ENCODE measurements at places on chromosomes 12 and 14.

DNA sequence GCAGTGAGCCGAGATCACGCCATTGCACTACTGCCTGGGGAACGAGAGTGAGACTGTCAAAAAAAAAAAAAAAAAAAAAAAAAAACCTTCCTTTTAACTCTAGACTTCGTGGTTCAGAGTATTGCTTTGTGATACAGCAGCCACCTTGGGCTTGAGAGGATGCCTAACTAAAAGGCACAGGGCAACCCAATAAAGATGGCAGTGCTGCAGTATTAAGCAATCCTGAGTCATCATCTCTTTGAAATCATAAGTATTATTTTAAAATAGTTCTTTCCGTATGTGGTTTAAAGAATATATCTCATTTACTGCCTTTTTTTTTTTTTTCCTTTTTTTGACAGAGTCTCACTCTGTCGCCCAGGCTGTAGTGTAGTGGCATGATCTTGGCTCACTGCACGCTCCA lies 116.1 kb downstream of the PLEKHA5 start:
- no peak for DNase-seq

GRCh38 chr12:17992002-17992656 lies 97.9 kb downstream of the RERGL start:
- DNase-seq = peak; percentile 1

DNA sequence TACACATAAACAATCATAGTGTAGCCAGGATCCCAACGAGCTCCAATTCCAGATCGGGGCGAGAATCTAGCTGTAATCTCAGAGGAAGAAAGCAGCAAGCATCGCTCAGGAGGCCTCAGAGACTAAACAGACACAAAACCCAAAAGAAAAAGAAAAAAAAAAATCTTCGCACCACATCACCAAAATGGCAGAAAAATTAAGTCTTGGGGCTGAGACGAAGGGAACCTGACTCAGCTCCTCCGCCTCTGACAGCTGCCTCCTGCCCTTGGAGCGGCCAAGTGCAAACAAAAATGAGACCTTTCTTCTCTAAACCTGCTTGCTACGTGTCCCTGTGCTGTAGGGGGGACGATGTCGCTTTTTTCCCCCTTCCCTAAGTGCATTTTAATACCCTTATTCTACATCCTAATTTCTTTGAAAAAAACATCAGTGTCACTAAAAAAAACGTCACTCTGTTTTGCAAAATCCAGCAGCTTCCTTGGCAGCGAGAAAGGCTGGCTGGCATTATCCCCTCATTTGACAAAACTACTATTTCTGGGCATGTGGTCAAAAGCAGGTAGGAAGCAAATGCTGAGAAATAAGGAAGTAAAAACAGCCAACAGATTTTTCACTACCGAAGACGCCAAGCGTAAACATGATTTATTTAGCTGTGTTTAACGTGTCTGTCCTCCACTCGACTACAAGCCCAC lies 30.5 kb downstream of the BCL11B start:
- DNase-seq = peak; percentile 66

DNA sequence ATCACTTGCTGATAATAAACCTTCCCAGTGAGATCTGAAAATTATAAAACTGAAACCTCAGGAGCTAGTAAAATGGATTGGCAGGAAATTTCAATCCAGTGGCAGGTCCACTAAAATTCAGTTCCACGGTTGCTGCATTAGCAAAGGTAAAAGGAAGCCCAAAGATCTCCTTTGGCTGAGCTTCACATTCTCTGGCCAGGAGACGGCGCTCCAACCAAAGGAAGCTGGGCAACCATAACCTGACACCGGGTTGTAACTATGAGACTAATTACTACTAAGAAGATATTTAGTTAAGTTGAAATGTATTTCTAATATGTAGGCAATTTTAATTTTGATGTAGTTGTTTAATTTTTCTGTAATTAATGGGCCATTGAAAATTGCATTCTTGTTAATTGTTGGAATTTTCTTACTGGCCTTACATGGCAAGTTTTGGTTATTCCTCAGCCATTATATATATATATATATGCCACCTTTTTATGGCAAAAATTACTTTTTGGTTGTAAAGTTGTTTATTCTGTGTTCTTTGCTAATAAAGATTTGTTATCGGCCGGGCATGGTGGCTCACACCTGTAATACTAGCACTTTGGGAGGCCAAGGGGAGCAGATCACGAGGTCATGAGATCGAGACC lies 17.0 kb downstream of the OR8S1 start:
- peak; percentile 12 for DNase-seq

GRCh38 chr14:70882776-70883492 lies 24.3 kb upstream of the PCNX1 start:
- no peak for DNase-seq

GRCh38 chr12:32921397-32921796 lies 24.8 kb upstream of the PKP2 start:
- DNase-seq = no peak

GRCh38 chr12:65123435-65124063 lies 2.4 kb upstream of the WIF1 start:
- peak; percentile 2 for DNase-seq

GRCh38 chr12:119288576-119288975 lies 46.0 kb upstream of the CCDC60 start:
- DNase-seq = no peak

GRCh38 chr12:48446161-48446776 lies 26.1 kb upstream of the ANP32D start:
- DNase-seq = no peak

DNA sequence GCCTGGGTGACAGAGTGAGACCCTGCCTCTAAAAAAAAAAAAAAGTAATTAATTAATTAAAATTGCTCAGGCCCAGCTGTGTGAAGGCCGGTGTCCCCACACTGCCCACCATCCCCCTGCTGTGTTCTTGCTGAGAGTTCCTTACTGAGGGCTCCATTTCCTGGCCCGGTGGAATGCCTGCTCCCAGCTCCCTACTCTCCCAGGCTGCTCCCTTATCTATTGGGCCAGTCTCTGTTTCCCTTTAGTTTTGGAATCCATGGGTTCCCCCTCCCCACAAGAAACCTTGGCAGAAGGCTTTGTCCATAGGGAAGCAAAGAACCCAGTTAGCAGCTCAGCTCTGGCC lies 19.0 kb downstream of the MLXIP start:
- DNase-seq = no peak

DNA sequence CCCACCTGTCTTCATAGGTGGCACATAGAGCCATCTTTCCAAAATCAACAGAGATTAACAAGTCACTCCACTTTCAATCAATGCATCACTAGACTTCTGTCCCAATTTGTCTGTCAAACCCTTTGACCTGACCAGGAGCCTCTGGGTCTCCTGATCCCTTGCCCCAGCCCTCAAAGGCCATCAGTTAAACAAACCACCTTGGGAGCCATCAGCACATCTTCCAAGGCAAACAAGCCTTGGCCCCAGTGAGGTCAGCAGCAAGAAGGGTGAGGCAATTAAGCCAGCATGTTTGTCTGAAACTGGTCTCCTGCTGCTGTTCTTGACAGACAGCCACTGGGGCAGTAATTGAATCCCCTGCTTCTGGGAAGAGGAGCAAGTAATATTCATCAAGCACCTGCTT lies 742.8 kb upstream of the TBX3 start:
- DNase-seq = no peak

DNA sequence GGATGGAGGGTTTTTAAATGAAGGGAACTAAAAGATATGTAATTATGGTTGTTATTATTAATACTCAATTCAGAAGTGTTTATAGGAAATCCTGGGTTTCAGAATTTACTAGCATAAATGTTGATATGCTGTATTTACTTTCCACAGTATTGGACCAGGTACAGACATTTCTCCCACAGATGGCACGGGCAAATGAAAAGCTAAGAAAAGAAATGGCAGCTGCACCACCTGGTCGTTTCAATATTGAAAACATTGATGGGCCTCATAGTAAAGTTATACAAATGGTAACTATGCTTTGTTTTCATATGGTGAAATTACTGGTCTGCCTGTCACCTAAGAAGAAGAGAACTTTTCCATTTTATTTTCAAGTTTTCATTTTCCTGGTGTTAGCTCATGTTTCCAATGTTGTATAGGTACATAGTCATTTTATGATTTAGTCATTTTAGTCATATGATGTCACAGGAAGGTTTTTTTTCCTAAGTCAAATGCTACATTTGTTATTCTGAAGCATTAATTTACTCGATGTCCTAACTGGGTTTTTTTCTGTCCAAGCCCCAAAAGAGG lies 5.5 kb downstream of the NOPCHAP1 start:
- no peak for DNase-seq

- no peak for DNase-seq
Measured at GRCh38 chr14:91754185-91754584, 22.3 kb upstream of the CATSPERB start.

GRCh38 chr12:19181666-19182426 lies 52.3 kb downstream of the PLEKHA5 start:
- DNase-seq = peak; percentile 8

GRCh38 chr14:33964599-33965317 lies 13.9 kb upstream of the EGLN3 start:
- DNase-seq = no peak

- peak; percentile 28 for DNase-seq
Measured at GRCh38 chr14:104094709-104095425, 9.4 kb downstream of the ASPG start.

DNA sequence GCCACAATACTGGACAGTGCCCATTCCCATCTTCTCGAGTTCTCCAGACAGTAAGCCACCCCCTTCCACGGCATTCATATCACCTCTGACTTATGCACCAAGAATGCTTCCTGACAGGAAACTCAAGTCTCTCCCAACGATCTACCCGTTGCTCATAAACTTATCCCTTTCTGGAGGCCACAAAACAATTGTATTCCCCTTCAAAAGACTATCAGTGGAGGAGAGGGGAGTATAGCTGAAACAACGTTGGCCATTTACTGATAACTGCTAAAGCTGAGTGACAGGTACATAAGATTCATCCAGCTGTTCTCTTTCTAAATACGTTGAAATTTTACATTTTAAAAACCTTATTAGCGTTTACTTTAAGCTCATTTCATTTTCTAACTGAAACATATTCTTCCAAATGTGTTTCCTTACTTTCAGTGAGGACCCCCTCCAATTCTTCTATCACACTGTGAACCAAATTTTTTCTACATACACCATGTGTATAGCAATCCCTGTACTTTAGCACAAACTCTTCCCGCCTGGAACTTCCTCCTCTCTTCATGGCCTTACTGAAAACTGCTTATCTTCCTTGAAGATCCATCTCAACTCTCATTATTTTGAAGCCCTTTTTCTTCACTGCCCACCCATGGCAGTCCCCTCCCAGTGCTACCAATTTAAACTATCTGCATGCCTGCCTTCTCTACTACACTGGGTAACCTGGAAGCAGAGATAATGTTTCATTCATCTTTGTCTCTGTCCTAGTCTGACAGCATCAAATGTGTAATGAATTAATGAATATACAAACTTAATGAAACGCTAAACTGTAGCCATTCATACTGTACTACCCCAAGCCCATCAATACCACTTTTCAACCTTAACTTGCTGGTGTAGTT lies 28.8 kb downstream of the ATXN2 start:
- no peak for DNase-seq

DNA sequence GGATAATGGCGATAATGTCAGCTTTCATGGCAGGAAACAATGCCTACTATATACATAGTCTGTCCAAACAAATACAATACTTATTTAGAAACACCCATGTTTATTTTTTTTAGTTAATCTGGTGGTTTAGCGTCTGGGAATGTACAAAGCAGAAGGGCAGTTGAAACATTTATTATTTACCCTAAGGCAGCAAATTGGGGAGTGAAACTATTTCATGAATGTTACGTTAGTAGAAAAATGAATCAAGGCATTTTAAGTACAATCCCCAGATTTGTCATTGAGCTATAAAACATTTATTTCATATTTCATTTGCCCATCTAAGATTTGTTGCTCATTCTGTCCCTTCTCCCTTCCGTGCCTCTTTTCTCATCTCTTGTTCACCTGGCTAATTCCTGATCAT lies 87.1 kb upstream of the ATF1 start:
- DNase-seq = no peak

DNA sequence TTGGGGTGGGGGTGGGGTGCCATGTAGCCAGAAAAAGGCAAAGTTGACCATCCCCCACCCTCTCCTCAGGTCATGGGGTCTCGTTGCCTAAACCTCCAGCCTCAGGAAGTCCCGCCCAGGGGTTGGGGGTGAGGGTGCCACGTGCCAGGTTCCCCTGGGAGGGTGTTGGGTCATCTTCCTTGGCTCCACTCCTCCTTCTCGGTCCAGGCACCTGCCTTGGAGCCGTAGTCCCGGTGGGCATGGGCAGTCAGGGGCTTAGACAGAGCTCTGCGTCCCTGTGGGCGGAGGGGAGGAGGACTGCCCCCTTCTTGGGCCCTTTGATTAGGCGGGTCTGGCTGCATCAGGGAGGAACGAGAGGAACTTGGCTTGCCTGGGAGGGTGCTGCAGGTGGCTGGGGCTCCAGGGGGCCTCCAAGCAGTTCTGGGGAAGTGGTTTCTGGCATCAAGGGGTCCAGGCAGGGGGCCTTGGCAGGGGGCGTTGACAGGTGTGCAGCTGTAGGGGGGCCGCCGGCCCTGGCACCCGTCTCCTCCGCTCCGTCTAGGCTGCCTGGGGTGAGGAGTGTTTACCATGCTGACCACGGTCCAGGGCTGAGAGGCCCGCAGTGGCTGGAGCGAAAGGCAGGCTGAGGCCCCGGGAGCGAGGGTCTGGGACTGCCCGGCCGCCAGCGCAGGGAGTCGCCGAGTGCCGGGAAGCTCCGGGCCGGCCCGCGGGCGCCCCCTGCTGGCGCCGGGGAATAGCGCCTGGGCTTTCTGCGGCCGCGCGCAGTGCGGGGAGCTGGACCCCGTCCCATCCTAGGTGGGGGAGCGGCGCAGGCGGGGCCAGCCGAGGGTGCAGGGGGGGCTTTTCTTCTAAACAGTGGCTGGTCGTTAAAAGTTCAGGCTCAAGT lies 7.9 kb downstream of the SETD1B start:
- DNase-seq = peak; percentile 20

DNA sequence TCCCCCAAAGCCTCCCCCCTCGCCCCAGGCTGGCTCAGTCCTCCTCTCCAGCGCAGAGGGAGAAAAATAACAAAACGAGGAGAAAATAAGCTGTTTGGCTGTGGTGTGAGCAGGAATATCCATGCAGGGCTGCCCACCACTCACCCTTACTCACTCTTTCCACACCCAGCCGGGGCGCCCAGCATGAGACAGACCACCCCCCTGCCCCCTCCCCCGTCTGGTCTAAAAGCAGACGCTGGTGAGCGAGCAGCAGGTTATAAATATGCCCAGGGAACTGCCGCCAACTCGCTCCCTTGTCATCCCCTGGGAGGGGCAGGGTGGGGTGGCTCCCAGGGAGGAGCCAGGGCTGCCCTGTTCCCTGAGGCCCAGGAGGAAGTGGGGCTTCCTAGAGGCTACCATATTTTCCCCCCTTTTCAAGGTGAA lies 7.4 kb downstream of the WNT1 start:
- no peak for DNase-seq

GRCh38 chr12:89333564-89334252 lies 18.6 kb downstream of the DUSP6 start:
- DNase-seq = no peak

- no peak for DNase-seq
Measured at GRCh38 chr12:104930388-104931326, 27.4 kb downstream of the SLC41A2 start.

GRCh38 chr12:6416596-6416995 lies 28.2 kb upstream of the CD27 start:
- no peak for DNase-seq

- no peak for DNase-seq
Measured at GRCh38 chr12:66500841-66501240, 178.0 kb downstream of the GRIP1 start.
